T1000 (cell line): ENCODE measurements at places on chromosomes 3 and 15.

DNA sequence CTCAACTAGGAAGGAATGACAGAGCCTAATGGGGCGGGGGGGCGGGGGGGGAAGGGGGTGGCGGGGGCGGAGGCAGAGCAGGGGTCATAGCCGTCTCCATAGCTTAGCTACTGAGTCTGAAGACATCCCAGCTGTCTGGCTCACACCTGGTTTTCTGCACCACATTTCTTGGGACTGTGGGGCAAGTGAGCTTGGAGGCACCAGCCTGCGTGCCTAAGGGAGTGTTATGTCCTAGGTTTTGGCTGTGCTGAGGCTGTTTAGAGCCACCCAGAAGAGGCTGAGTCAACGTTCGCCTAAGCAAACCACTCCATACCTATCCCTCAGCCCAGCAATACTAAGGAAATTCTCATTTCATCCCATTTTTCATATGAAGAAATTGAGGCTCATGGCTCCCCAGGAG, 1.4 kb downstream of the IL17RD start:
- no peak for DNase-seq

DNA sequence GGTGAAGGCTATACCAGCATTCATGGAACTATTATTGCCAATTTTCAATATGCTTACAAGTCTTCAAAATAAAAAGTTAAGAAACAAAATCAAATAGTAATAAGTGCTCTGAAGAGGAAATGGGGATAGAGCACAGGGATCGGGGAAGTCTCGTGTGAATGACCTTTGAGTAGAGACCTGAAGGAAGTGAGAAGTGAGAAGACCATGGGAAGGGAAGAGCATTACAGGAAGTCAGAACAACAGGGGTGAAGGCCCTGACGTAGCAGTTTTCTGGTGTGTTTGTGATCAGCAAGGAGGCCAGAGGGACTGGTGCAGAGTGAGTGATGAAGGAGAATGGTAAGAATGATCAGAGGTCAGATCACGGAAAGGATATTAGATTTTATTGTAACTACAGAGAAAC, 48.1 kb downstream of the STAC start:
- DNase-seq, result no peak

GRCh38 chr3:145333931-145334330, 827.1 kb downstream of the PLOD2 start:
- DNase-seq, result no peak

DNA sequence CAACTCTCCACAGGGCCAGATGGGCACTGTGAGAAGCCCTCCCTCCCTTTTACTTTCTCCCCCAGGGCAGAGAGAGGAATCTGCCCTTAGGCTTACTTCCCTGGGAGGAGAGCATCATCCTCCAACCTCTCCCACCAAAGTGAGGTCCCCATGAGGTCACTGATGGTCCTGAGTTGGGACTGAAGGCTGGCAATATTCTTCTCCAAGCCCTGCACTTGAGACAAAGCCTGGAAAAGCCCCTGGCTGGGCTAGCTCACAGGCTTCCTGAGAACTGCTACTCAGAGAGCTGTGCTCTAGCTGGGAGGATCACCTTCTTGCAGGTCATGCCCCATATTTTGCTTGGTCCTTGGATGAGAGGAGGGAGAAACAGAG, 110.0 kb upstream of the MEF2A start:
- no peak for DNase-seq

GRCh38 chr3:142890592-142890991, 1.7 kb upstream of the PCOLCE2 start:
- DNase-seq, result no peak

DNA sequence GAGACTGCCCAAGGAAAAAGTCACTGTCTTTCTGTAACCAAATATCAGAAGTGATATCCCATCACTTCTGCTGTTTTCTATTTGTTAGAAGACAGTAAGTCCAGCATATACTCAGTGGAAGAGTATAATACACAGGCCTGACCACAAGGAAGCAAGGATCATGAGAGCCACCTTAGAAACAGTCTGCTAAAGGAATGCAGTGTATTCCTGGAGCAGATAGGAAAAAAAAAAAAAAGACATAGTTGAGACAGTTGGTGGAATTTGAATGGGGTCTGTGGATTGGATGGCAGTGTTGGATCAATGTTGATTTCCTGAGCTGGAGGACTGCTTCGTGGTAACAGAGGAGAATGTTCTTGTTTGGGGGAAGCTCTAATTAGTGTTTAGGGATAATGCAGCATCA, 26.5 kb upstream of the FBXL2 start:
- no peak for DNase-seq

- no peak for DNase-seq
Observed at GRCh38 chr15:79028411-79028964, 62.1 kb downstream of the RASGRF1 start.

DNA sequence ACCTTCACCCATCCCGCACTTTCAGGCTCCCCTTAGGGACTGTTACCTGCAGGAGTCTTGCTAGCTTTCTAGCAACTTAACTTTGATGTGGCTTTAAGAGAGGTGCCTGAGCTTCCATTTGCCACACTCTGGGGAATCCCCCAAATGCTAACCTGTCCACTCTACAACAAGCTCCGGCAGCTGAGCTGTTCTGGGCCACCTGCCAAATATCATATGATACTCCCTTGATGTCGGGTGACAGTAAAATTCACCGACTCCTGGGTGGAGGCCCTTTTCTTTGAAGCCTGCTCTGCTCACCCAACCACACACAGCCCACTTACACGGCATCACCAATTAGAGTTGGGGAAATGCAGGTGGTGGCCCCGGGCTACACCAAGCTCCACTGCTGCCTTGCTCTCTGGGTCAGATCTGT, 38.0 kb upstream of the XCR1 start:
- DNase-seq, result peak; percentile 44

GRCh38 chr3:127848131-127849129, 26.1 kb upstream of the MGLL start:
- no peak for DNase-seq

DNA sequence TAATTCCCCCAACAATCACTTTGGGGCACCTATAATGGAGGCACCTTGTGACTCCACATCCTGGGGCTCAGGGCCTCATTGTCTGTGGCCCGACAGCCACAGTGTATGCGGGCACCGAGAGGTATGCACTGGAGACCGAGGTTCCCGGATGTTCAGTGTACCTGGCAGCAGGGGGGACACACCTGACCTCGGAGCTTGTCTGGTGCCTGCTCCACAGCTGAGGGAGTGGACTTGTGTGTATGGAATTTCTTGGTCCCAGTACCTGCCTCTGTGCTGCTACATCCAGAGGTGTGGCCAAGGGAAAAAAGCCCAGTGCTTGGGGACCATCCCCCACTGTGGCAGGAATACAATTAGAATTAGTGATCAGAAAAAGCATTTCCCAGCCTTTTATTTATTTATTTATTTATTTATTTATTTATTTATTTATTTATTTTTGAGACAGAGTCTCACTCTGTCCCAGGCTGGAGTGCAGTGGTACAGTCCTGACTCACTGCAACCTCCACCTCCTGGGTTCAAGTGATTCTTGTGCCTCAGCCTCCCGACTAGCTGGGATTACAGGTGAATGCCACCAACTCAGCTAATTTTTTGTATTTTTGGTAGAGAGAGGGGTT, 8.8 kb upstream of the AEN start:
- no peak for DNase-seq

- DNase-seq, result no peak
Observed at GRCh38 chr3:34889641-34890040, 749.7 kb upstream of the ARPP21 start.

- no peak for DNase-seq
Observed at GRCh38 chr3:67012564-67012963, 14.5 kb downstream of the KBTBD8 start.

DNA sequence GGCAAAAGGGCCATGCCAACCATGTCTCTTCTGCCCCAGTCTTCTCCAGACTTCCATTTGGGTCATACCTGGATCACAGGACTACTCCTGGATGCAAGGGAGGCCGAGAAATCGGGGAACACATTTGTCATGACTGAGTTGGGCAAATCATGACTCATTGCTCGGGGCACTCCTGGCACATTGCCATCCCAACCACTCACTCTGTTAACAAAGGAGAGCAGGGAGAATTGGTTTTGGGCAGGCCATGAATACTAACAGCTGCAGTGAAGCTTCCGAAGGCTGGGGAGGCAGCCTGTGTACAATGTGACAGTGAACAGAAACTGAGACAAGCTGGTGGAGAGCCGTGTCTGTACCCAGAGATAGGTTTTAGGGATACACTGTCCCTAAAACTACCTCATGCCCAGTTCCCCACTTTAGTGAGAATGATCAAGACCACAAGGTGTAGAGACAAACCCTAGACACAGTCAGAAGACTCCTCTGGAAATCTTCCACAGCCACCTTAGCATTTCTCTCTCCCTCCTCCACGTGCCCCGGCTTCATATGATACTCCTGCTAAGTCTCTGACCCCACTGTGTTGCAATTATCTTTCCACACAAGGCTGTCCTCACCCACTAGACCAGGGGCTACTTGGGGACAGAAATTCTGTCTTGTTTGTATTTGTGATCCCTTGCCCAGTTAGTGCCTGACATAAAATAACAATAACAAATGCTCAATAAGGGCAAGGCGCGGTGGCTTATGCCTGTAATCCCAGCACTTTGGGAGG, 10.5 kb upstream of the BUB1B start:
- DNase-seq, result peak; percentile 80

GRCh38 chr3:87437765-87438164, 161.4 kb upstream of the POU1F1 start:
- DNase-seq, result no peak

- no peak for DNase-seq
Observed at GRCh38 chr3:21860082-21860475, 109.1 kb upstream of the ZNF385D start.

GRCh38 chr3:24145981-24146822, 201.1 kb downstream of the NR1D2 start:
- peak; percentile 50 for DNase-seq

DNA sequence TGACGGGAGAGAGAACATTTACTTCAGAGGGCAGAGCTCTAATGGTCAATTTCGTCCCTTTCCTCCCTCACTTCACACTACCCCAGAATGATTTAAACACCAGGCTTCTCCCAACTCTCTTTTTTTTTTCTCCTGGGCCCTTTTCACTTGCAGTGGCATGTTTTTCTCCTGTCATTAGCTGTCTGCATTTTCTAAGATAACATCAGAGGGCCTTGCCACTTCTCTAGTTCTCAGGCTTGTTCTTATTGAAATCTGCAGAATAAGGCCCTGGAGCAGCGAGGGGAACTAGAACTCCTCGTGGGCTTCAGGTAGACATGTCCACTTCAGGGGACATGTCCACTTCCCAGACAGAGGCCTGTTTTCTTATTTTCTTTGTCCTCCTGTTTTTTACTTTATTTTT, 514.4 kb upstream of the TBL1XR1 start:
- DNase-seq, result no peak

DNA sequence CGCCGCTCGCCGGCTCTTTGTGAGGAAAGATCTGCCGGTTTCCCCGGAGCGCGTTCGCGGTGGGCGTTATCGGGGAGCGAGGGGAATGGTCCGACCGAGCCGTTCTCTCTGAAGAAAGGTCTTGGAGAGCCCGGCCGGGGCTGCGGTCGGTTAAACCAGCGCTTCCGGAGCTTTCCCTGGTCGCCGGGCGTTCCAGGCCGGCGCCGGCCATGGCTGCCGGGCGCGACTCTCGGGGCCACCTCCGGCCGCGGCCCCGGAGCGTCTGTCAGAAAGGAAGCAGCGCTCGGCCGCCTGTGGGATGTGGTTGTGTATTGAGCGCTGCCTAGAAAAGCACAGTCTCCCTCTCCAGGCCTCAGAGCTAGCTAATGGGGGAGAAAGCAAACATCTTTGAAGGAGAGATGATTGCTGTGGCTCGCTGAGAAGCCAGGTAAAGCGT, 731 bp downstream of the FYTTD1 start:
- no peak for DNase-seq

- no peak for DNase-seq
Observed at GRCh38 chr3:116198087-116198486, 247.2 kb downstream of the LSAMP start.

DNA sequence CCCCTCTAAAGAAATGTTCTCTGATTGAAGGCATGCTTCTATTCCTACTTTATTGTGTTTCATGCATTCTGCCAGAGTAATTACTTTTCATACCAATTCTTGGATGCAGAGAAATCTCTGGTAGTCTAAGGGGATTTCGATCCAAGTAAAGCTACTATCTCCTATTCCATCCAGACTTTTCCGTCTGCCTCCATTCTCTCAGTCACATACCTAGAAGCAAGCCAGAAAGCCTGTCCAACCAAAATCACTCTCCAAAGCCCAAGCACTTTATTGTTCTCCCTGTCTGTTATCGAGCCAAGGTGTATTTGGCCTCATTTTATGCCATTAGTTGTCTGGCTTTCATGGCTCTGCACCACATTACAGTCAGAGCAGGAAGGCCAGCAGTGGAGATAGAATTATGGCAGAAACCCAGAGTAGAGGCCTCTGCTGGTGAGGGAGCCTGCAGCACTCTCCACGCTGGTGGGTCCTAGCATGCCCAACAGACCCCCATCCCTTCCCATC, 95.9 kb downstream of the SLC49A4 start:
- no peak for DNase-seq

GRCh38 chr15:49902685-49903501, 216.1 kb downstream of the ATP8B4 start:
- no peak for DNase-seq

DNA sequence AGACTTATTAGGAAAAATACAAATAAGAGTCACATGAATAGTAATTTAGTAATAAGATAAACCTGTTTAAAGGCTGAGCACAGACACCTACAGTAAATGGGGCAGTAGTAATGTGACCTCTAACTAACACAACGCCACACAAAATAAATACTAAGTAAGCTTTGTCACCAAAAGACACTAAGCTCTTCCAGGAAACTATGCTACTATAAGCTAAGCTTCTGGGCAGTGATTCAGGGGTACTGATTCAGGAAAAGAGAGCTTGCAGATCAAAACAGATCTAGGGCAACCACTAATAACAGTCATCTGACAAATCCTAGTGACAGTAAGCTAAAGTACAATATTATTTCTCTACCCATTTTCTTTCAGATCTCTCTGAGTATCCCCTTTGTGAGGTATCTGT, 68.8 kb downstream of the PLOD2 start:
- no peak for DNase-seq

DNA sequence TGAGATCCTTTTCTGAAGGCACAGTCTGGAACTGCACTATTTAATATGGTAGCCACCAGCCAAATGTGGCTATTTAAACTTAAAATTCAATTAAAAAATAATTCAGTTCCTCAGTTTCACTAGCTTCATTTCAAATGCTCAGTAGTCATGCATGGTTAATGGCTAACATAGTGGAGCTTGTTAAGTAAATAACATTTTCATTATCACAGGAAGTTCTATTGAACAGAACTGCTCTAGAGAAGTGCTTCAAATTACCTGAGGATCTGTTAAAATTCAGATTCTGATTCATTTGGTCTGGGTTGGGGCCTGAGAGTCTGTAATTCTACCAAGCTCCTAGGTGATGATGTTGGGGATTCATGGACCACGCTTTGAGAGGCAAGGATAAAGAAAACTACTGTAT, 109.6 kb upstream of the THRB start:
- no peak for DNase-seq
